Stimulated activated CD4-positive, alpha-beta T cell treated with anti-CD3 and anti-CD28 coated beads, TNF-alpha, amount 100 ng/mL, for 1 hour (primary cell): ENCODE measurements at places on chromosomes 6 and 20.

DNA sequence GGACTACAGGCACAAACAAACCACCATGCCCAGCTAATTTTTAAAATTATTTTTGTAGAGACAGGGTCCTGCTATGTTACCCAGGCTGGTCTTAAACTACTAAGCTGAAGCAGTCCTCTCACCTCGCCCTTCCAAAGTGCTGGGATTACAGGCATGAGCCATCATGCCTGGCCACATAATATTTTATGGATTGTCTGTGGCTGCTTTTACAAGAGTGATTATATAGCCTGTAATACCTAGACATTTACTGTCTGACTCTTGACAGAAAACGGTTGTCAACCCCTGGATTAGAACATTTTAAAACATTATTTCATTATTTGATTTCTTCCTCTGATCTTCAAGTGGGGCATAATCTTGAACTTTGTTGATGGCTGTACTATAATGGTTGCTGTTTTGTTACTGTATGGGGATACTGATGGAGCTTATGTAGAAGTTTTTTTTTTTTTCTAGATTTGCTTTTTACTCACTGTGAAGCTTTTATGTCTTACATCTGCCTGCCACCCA, 14.3 kb downstream of the PARD6B start:
- no peak for DNase-seq

DNA sequence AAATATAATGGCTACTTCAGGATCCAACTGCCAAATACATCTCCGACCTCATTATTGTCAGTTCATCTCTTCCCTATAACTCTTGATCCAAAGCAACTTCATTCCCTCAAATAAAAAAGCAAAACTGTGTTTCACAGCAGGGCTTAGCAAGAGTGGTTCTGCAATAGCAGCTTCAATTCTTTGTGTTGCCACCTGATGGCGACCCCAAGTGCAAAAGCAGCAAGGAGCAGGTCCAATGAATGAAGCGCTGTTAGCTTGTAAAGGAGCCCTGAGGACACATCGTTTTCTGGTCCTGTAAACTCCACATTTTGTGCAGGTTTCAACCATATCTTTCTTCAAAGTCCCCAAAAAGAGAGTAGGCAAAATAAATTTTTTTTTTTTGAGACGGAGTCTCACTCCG, 19.6 kb downstream of the RTN4IP1 start:
- no peak for DNase-seq

DNA sequence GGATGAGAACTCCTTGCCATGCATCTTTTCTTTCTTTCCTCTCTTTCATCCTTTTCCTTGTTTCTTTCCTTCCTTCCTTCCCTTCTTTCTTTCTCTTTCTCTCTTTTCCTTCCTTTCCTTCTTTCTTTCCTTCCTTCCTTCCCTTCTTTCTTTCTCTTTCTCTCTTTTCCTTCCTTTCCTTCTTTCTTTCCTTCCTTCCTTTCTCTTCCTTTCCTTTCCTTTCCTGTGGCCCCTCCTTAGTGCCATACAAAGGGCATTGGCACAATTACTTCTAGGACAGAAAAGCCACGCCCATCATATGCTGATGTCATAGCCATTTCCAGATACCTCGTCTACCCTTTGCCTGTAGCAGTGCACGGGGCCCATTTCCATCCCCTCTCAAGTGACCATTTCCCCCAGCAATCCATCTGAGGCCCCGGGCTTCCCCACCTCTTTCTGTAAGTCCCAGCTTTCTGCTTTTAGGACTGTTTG, 2.2 kb upstream of the CENPB start:
- DNase-seq = no peak

- DNase-seq = peak; percentile 33
These were observed 4.9 kb downstream of the VEGFA start for GRCh38 chr6:43774776-43775534.

- DNase-seq = no peak
These were observed 150.1 kb downstream of the DHX35 start for GRCh38 chr20:39112178-39112743.

GRCh38 chr6:164455835-164456234, 853.6 kb downstream of the C6orf118 start:
- DNase-seq = no peak

GRCh38 chr6:98847779-98848538, 13.6 kb downstream of the POU3F2 start:
- no peak for DNase-seq

- no peak for DNase-seq
These were observed 9.9 kb upstream of the C6orf141 start for GRCh38 chr6:49540614-49541013.
